ENCODE measurements at places on chromosomes 7 and 10.

DNA sequence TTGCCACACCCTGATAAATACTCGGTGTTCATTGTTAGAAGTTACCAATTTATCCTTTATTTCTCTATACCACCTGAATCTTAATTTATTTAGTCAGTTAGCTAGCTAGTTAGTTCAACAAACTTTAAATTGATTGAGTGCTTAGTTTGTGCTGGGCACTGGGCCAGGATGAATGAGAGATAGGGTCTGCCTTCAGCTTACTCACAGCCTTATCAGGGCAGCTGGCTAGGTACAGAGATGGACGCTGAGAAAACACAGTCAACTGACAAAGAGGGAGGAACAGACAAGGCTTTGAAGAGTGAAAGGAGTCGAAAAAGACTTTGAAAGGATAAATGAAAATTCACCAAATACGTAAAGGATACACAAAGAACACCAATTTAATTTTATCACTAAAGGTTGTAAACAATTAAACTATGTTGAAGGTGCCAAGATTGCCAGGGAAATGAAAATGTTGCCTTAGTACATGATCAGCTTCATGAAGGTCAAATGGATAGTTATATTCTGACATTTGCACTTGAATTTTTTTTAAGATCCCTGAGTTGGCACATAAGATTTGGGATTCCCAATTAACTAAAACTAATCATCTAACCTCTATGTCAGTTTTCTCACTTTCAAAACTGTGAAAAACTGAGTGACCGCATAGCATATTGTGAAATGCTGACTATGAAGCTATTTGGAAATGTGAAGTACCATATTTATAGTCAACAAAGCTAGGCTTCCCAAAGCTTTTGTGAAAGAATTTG, 2.1 kb downstream of the CAV2 start:
- no peak for DNase-seq

- no peak for DNase-seq
Measured at GRCh38 chr7:29236649-29237048, 42.1 kb downstream of the CHN2 start.

DNA sequence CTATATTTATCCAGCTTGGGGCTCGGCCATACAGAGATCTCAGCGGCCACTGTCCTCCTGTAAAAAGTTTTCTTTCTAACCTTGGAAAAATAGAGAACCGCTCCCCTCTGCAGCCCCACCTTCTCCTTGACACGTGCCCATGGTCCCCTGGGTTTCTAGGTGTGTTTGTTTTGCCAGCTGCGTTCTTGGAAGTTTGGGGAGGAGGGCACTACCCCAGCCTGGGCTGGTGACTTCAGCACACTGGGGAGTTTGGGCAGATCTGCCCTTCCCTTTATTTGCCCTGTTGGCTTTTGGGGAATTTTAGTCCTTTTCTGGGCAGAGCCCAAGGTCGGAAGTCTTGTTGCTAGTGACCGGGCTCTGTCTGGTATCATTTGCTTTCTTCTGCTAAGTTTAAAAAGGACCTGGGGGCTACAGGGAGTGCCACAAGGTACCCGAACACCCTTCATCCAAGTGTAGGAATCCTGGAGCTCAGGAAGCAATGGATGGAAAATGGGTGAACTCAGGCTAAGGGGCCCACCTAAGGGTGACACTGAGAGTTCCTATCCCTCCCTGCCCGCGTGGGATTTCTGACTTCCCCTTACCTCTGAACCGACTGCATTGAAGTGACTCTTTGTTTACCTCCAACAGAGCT, 1.7 kb downstream of the ADAMTS14 start:
- no peak for DNase-seq

- no peak for DNase-seq
Measured at GRCh38 chr7:112537822-112538387, 57.1 kb downstream of the LSMEM1 start.

GRCh38 chr10:78408671-78409472, 375.2 kb downstream of the RPS24 start:
- DNase-seq = no peak

DNA sequence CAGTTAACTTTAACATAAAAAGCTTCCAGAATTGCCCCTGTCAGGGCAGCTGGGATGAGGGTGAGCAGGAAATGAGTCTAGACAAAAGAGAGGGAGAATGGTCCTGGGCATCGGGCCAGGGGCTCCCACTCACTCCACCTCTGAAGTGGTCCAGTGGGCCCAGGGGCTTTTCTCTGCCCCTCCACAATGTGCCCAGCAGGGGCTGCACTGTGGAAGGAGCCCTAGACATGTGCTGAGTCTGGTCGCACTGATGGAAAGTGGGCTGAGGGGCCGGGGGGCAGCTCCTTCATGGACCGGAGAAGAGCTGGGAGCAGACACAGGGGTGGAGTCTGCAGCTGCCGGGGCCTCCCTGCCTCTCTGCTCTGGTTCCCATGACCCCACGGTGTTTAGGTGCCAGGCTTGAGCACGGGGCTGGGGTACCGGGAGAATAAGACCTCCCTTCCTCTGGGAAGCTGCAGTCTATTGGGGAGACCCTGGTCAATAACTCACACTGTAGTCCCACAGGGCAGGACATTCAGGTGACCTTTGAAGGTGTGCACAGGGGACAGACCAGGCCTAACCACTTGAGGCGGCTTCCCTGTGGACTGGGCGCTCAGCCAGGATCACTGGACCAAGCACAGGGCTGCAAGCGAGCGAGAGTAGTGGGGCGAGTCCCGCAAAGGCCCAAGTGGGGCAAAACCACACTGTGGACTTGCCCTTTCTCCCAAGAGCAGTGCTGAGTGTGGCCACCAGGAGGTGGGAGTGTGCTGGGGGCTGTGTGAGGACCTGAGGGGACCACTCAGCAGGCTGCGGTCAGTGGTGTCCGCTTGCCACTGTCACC, 6.1 kb downstream of the ADCY1 start:
- no peak for DNase-seq

DNA sequence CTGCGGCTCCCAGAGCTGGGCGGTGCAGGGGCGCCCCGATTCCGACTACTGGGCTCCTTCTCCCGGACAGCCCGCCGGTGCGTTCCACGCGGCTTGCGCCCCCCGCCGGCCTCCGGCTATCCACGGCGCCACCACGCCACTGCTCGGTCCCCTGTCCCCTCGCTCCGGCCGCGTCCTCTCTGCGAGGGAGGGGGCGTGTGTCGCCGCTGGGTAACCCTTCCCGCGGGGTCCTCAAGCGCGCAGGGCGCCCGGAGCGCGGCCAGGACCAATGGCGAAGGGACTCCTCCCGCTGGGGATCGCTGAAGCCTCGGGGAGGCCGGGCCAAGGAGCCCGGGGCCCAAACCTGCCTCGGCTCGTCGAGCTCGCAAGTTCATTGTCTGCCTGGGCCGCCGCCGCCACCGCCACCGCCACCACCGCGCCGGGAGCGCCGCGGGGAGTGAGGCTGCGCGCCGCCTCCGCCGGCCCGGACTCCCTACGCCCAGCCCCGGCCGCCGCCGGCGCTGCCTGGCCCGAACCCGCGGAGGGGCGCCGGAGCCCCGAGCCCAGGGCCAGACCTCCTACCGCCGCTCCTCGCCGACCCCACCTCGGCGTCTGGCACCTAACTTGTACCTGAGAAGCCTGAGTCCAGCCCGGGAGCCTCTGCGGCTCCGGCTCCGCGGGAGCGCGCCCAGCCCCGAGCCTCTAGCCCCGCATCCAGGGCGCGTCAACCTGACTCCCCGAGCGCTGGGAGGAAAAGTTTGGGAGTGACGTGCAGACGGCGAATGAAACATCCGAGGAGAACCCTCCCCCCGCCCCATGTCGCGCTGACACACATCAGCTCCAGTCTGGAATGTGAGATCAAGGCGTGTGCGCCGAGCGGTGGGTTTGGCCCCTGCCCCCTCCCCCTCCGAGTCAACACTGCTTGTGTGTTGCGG, at the start of gene CHST15:
Gene CHST15 (minus strand): TSS at position 739 of the 914 bp plus-strand sequence. CDS start 47,386 bp downstream, outside the sequence.
- no peak for DNase-seq

DNA sequence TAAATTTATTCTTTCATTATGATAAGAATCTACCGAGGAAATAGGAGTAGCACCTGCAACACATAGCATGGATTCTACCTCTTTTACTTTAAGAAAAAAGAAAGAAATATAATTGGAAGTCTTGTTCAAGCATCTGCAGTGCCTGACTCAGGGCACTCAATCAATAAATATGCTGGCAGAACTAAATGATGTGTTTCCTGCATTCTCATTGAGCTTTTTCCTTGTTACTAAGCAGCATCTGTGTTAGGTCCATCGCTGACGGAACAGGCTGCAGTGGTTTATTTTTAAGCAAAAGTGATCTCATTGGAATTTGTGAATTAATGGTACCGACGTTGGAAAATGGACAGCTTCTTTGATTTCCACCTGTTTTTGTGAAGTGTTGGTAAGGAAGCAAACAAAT, 417.5 kb downstream of the DPP6 start:
- no peak for DNase-seq

- DNase-seq = no peak
Measured at GRCh38 chr10:91711885-91712680, 79.2 kb upstream of the PPP1R3C start.

- no peak for DNase-seq
Measured at GRCh38 chr10:112026438-112026837, 157.1 kb downstream of the GPAM start.

DNA sequence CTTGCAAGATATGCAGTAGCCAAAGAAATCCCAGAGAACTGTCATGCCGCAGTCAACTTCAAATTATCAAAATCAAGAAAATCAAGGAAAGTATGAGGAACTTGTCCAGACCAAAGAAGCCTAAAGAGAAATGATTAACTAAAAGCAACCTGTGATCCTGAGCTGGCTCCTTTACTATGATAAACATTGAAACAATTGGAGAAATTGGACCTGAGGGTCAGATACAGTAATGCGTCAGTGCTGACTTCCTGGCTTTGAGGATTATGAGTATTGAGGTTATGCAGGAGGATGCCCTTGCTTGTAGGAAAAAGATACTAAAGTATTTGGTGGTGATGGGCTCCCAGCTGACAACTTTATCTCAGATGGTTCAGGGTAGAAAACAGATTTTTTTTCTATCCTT, 324.7 kb upstream of the AKR1E2 start:
- DNase-seq = no peak

DNA sequence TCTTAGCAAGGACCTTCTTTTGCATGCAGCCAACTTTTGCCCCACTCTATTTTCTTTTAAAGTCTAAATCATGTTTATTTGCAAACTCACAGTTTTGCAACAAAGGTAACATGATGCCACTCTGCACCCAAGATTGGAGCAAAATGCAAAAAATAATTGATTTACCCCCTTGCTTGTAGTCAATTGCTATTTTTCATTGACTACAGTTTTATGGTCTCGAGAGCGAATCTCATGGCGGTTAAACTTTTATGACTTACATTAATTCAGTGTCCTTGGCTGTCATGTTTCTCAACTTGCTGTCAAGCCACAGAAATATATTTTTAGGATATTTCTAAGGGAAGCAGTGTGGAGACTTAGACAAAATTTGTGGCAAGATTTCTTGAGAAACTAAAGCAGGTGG, 110.0 kb upstream of the JCAD start:
- no peak for DNase-seq

- no peak for DNase-seq
Measured at GRCh38 chr10:34789966-34790506, 25.1 kb downstream of the PARD3 start.

DNA sequence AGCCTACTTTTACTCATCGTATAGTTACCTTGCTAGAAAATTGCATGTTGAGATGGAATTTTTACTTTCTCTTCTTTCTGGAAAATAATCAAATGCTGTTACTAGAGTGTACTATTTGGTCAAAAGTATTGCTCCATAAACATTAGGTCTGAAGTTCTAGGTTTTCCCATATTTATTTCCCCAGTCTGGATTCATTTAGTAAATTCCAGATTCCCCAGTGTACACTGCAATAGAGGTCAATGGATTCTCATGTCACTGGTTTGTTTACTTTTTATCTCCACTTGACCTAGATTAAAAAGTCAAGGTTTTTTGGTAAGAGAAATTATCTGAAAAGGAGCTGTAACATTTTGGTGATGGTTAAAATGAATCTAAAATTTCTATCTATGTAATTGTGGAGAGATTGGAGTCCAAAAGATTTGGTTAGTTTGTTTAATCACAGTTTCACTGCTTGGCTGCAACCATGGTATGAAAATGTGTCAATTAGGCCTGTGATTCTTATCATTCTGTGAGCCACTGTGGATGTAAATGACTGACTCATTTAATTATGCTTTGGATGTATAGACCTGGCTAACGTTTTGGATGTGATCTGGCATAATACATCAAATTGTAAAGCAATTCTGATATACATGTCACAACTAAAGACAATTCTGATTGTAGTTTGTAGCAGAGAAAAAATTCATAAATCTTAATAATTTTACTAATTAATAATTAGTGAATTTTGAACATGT, 32.7 kb upstream of the STEAP4 start:
- no peak for DNase-seq

- DNase-seq = no peak
Measured at GRCh38 chr7:42485301-42485766, 248.3 kb upstream of the GLI3 start.

- no peak for DNase-seq
Measured at GRCh38 chr10:133178357-133179127, 18.5 kb downstream of the KNDC1 start.

DNA sequence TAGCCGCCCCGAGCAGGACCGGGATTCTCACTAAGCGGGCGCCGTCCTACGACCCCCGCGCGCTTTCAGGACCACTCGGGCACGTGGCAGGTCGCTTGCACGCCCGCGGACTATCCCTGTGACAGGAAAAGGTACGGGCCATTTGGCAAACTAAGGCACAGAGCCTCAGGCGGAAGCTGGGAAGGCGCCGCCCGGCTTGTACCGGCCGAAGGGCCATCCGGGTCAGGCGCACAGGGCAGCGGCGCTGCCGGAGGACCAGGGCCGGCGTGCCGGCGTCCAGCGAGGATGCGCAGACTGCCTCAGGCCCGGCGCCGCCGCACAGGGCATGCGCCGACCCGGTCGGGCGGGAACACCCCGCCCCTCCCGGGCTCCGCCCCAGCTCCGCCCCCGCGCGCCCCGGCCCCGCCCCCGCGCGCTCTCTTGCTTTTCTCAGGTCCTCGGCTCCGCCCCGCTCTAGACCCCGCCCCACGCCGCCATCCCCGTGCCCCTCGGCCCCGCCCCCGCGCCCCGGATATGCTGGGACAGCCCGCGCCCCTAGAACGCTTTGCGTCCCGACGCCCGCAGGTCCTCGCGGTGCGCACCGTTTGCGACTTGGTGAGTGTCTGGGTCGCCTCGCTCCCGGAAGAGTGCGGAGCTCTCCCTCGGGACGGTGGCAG, at the start of gene MGMT:
Gene MGMT (plus strand): TSS at position 539 of the 656 bp plus-strand sequence.
- DNase-seq = peak; percentile 96

DNA sequence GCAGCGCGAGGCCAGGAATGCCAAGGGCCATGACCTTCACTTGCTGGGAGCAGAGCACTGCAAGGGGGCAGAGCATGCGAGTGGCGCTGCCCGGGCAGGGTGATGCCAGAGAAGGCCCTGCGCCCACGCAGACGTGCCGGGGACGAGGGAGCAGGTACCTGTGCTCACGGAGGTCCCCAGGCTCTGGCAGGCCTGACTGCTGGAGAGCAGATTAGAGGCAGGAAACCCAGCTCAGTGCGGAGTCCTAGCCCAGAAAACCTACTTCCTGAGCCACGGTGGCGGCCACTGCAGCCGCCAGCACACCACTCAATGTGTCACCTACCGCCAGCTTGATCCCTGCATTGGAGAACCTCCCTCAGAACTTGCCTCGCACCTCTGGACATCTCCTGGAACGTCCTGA, 148.4 kb downstream of the MAD1L1 start:
- no peak for DNase-seq

GRCh38 chr7:155521743-155522398, 24.5 kb downstream of the CNPY1 start:
- no peak for DNase-seq
